ENCODE measurements at places on chromosomes 13 and 19.

DNA sequence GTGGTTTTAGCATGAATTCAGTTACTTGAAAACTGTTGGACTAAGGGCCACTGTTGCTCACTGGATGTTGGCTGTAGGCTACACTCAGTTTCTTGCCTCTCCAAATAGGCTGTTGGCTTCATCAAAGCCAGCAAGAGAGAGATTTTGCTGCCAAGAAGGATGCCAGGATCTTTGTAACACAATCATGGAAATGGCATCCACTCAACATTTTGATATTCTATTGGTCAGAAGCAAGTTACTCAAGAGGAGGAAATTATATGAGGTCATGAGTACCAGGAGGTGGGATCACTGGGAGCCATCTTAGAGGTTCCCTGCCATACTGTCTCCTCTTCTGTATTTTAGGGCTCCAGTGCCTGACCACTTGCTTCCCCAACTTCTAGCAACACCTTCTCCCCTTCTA, 30.6 kb downstream of the SYDE1 start:
- no peaks in the 10 kb centered on the region for H3K36me3 ChIP-seq
- no peak overlapping the region for H3K27ac ChIP-seq
- no peaks in the 10 kb centered on the region for H3K27me3 ChIP-seq
- no peak overlapping the region for H3K4me3 ChIP-seq

- DNase-seq, result no peak
- H3K4me3 ChIP-seq, result no peak overlapping the region
- H3K27me3 ChIP-seq, result no peaks in the 10 kb centered on the region
- no peak overlapping the region for H3K27ac ChIP-seq
- no peaks in the 10 kb centered on the region for H3K36me3 ChIP-seq
- H3K4me1 ChIP-seq, result no peaks in the 10 kb centered on the region
These were observed 20.6 kb downstream of the CELF5 start for GRCh38 chr19:3245050-3245449.

GRCh38 chr13:100798739-100799361, 124.3 kb upstream of the TMTC4 start:
- H3K27ac ChIP-seq, result no peak overlapping the region
- peaks cover 2% of the 10 kb centered on the region for H3K27me3 ChIP-seq
- H3K4me1 ChIP-seq, result peaks cover 2% of the 10 kb centered on the region
- no peak overlapping the region for H3K4me3 ChIP-seq

GRCh38 chr13:21436582-21436981, 22.5 kb downstream of the ZDHHC20 start:
- H3K36me3 ChIP-seq, result peaks cover 44% of the 10 kb centered on the region
- no peak overlapping the region for H3K4me3 ChIP-seq
- H3K27ac ChIP-seq, result peak overlapping the region; percentile 25
- H3K27me3 ChIP-seq, result no peaks in the 10 kb centered on the region

DNA sequence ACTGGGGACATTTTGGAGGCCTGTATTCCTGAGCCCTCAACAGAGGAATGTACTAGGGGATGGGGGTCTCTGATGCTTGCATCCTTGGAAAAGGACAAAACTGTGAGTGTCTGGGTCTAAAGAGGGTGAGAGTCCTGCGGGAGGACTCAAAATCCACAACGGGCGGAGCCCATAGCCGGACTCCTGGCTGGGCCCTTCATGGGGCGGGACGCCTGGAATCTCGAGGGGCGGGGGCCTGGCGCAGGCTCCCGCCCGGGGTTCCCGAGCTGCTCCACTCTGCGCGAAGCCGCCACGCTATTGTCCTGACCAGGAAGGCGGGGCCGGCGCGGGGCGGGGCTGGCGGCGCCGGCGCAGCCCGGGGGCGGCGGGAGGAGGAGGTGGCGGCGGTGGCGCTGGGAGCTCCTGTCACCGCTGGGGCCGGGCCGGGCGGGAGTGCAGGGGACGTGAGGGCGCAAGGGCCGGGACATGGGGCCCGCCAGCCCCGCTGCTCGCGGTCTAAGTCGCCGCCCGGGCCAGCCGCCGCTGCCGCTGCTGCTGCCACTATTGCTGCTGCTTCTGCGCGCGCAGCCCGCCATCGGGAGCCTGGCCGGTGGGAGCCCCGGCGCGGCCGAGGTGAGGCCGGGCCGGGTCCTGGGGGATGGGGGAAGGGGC, at the start of gene APLP1:
APLP1 (plus strand) TSS at position 403 of the 651 bp plus-strand sequence; CDS start at position 466, 63 bp downstream.
- H3K4me3 ChIP-seq, result peak within 1 kb of the TSS; percentile 11
- peak; percentile 68 for DNase-seq
- H3K27ac ChIP-seq, result no peak within 1 kb of the TSS
- peaks cover 15% of the 10 kb centered on the region for H3K4me1 ChIP-seq
- H3K36me3 ChIP-seq, result no peaks in the 10 kb centered on the region

GRCh38 chr19:53881482-53882390, at the start of gene PRKCG:
PRKCG (plus strand) TSS chr19:53882197; CDS start chr19:53882495, 298 bp downstream.
- H3K4me1 ChIP-seq, result peaks cover 20% of the 10 kb centered on the region
- H3K27me3 ChIP-seq, result peaks cover 34% of the 10 kb centered on the region
- peaks cover 4% of the 10 kb centered on the region for H3K36me3 ChIP-seq
- no peak within 1 kb of the TSS for H3K4me3 ChIP-seq
- DNase-seq, result peak; percentile 67

- no peak overlapping the region for H3K4me3 ChIP-seq
- DNase-seq, result no peak
- H3K36me3 ChIP-seq, result no peaks in the 10 kb centered on the region
- no peaks in the 10 kb centered on the region for H3K4me1 ChIP-seq
These were observed 207.4 kb downstream of the COG6 start for GRCh38 chr13:39862900-39863299.

GRCh38 chr19:30077851-30078355, 135.9 kb downstream of the URI1 start:
- no peaks in the 10 kb centered on the region for H3K36me3 ChIP-seq
- no peaks in the 10 kb centered on the region for H3K4me1 ChIP-seq
- H3K27me3 ChIP-seq, result peaks cover 3% of the 10 kb centered on the region
- no peak overlapping the region for H3K27ac ChIP-seq
- DNase-seq, result no peak

DNA sequence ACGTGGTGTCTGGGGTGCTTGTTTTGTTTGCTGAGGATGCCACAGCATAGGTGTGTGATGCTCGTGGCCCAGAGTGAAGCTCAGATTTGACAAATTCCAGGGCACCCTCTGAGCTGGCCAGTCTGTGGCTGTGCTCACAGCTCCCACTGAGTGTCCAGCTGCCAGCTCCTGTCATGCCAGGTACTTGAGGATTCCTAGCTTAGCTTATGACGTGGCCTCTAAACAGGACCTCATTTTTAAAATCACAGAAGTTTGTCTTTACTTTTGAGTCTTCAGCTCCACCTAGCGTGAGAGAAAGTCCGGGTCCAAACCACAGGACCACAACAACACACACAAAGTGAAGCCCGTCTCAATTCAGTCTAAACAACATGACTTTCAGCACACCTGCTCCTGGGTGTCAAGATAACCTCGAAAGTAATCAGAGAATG, 117.3 kb downstream of the RAB20 start:
- no peak overlapping the region for H3K27ac ChIP-seq
- H3K4me3 ChIP-seq, result no peak overlapping the region

DNA sequence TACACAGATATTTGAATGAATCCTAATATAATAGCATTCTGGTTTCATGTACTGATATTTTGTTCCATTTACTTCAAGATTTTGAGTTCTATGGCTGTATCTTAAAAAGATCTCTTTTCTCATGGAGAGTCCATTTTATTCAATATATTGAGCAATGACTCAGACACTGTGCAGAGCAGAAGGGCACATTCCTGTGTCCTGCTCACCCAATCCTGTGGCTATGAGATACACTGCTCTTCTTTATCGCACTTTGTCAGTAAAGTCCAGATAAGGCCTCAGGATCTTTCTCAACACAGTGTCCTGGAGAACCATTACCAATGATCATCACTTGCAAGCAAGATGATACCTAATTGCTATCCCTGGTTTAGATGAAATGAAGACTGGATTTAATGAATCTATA, 155.0 kb downstream of the CYSLTR2 start:
- H3K4me3 ChIP-seq, result no peak overlapping the region
- peaks cover 4% of the 10 kb centered on the region for H3K27me3 ChIP-seq
- H3K36me3 ChIP-seq, result peaks cover 33% of the 10 kb centered on the region
- no peak for DNase-seq
- H3K27ac ChIP-seq, result no peak overlapping the region

DNA sequence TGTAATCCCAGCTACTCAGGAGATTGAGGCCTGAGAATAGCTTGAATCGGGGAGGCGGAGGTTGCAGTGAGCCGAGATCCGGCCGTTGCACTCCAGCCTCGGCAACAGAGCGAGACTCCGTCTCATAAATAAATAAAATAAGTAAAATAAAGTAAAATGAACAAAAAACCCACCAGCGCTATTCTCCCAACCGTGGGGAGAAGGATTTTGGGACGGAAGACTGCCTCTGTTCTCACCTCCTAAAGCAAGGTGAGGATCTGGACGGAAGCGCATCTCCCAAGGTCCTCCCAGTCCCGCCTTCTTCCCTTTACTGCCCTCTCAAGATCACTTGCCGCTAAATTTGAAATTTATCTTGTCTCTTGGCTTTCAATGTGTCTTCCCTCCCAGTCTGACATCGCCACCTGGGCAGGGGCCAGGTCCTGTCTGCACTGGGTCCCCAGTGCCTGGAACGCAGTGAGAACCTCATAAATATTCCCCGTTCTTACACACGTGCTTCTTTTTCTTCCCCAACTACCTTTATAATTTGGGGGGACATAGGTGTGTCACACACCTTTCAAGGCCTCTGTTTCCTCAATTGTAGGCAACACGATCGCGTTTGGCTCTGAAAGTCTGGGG, 1.2 kb upstream of the DNAJB1 start:
- peak overlapping the region; percentile 83 for H3K4me3 ChIP-seq
- H3K36me3 ChIP-seq, result peaks cover 29% of the 10 kb centered on the region
- no peak for DNase-seq

- peak overlapping the region; percentile 29 for H3K4me3 ChIP-seq
- no peaks in the 10 kb centered on the region for H3K36me3 ChIP-seq
- peaks cover 25% of the 10 kb centered on the region for H3K27me3 ChIP-seq
- peaks cover 40% of the 10 kb centered on the region for H3K4me1 ChIP-seq
- no peak overlapping the region for H3K27ac ChIP-seq
These were observed 396 bp downstream of the RTN2 start for GRCh38 chr19:45496349-45496953.

DNA sequence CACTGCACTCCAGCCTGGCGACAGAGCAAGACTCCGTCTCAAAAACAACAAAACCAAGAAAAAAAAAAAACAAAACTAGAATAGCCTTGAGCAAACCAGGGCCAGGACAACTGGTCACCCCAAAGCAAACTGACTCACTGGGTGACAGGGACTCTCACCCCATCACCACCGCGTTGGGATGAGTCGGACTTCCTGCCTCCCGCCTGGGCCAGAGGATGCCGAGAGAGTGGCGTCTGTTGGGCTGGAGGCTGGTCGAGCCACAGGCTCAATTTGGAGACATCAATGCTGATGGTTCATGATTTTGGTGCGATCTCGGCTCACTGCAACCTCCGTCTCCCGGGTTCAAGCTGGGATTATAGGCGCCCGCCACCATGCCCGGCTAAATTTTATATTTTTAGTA, 11.6 kb downstream of the TMPRSS9 start:
- no peak overlapping the region for H3K27ac ChIP-seq
- H3K4me1 ChIP-seq, result peaks cover 4% of the 10 kb centered on the region
- H3K4me3 ChIP-seq, result no peak overlapping the region
- peaks cover 1% of the 10 kb centered on the region for H3K36me3 ChIP-seq

- peaks cover 6% of the 10 kb centered on the region for H3K36me3 ChIP-seq
- no peak overlapping the region for H3K27ac ChIP-seq
- H3K4me1 ChIP-seq, result no peaks in the 10 kb centered on the region
- no peaks in the 10 kb centered on the region for H3K27me3 ChIP-seq
- no peak overlapping the region for H3K4me3 ChIP-seq
- no peak for DNase-seq
These were observed 50.4 kb downstream of the RASA3 start for GRCh38 chr13:114081761-114082681.
